ENCODE measurements at places on chromosomes 5 and 9.

- no peak for DNase-seq
These were observed 10.5 kb upstream of the NACC2 start for GRCh38 chr9:136105398-136106135.

GRCh38 chr9:124134526-124134925 is 123.0 kb downstream of the LHX2 start:
- no peak for DNase-seq

DNA sequence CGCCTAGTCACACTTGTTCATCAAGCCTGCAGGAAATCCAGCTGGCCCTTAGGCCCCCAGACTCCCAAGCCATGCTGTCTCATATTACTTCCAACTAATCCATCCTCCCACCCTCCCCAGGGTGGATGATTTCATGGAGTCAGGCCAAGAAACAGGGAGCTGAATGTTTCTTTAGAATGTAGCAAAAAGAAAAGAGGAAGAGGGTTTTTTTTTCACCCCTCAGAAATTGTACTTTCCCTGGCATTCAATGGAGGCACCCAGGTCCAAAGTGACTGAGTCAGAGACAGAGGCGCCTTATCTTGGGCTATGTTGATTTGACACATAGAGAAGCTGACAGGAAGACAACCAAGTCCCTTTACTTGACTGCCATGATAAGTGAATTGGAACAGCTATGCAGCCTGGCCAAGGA is 260.2 kb upstream of the NR4A3 start:
- no peak for DNase-seq

GRCh38 chr9:107102011-107102410 is 181.1 kb upstream of the RAD23B start:
- no peak for DNase-seq

- no peak for DNase-seq
These were observed 66.8 kb upstream of the IL17B start for GRCh38 chr5:149445739-149446369.

DNA sequence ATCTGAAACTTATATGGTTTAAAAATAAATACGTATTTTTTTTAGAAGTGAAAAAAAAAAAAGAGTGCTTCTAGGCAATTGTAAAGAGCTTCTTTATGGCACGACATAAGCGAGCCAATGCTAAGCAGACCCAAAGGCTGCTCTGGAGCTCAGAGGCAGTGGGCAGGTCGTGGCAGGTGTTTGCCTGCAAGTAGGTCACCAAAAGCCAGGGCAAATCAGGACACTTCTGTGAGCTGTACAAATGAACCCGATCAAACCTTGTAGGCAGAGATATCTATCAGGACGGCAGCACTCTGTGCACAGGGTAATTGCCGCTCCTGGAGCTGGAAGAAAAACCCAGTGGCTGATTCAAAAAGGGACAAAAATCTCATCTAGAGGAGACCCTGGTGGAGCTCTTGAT is 75.9 kb downstream of the IRX2 start:
- no peak for DNase-seq

- no peak for DNase-seq
These were observed 9.2 kb upstream of the TLX3 start for GRCh38 chr5:171299851-171300250.

- DNase-seq: no peak
These were observed 337.6 kb downstream of the BNC2 start for GRCh38 chr9:16532681-16533450.

DNA sequence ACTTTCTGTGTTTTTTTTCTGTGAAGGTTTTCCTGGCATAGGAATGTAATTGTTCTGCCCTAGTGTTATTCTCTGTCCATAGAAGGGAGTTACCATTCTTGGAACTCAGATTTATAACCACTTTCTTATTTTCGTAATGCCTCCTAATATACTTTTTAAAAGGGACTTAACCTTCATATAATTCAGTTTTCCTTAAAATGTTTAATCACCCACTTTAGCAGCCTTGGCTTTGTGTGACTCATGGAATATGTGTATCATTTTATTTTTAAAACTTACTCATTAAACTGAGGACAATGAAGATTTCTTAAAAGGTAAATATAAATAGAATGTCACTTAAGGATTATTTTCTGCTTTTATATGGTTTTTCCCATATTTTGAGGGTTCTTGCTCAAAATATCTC is 50.0 kb downstream of the RAI14 start:
- DNase-seq: no peak

GRCh38 chr5:133202066-133202665 is 150.4 kb downstream of the HSPA4 start:
- no peak for DNase-seq

DNA sequence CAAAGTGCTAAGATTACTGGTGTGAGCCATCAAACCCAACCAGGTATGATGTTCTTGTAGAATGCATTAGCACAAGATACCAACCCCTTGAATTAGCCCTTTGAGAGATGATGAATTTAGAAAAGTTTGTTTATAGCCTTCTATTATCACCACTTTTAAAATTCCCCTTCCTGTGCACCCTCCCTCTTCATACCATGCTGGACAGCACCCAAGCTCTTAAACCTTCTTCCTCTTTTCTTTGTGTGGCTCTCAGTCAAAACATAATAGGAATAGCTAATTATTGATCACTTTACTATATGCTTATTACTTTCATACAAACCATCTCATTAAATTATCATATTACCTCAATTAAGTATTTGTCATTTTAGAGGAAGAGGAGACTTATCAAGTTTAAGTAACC is 87.6 kb upstream of the TMED7 start:
- no peak for DNase-seq

DNA sequence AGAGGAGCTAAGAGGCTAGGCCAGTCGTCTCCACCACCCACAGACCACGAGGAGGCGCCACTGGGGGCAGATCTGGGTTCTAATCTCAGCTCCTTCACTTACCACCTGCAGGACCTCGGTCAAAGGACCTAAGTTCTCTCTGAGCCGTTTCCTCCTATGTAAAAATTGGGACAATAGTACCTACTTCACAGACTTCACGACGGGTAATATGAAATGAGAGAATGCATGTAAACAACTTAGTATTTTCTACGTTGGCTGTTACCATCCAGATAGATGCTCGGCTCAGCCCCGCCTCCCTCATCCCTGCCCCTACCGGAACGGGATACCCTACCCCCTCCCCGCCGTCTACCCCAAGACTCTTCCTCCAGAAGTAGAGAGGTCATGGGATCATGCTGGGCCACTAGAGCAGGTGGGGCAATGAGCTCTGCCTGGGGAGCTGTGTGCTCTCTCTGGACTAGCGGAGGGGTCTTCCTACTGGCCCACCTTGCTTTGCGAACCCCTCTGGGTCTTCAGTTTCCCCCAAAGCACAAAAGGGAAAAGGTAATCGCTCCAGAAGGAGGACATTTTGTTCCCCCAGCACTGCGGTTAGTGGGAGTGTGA is 541 bp downstream of the GNPDA1 start:
- DNase-seq: peak; percentile 34

DNA sequence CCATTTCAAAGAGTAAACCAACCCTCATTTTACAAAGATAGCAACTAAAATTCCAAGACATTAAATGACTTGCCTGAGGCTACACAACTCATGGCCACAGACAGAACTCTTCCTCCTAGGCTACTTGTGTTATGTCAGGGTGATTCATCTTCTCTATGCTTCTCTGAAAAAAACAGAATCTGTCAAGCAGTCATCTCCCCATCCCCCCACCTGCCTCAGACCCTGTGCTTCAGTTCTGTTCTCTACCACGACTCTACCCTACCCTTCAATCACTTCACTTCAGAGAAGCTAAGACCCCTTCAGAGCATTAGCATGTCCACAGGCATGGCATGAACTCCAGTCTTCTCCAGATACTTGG is 277.7 kb upstream of the PTGER4 start:
- no peak for DNase-seq

GRCh38 chr9:125423964-125424363 is 162.3 kb downstream of the GAPVD1 start:
- DNase-seq: no peak

DNA sequence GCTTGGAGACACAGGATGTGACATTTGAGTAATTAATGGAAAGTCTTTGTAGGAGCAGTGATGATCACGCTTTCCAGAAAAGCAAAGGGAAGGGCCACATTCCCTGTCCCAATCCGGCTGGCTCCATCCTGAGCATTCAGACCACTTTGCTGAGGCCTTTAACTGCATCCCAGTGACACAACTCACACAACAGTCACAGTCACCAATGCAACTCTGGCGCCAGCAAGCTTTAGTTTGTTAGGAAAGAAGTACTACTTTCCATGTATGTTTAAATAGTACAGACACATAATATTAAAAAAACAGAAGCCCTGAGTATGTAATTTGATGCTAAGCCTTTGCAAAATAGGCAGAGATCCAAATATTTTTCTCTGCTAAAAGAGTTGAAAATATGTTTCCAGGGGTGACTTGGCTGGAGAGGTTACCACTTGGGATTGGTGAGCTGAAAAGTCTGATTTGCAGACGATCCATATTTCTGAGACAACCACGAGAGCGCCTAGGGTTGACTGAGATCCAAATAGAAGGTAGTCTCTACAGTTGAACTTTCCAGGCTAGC is 31.7 kb upstream of the GAS1 start:
- DNase-seq: no peak

DNA sequence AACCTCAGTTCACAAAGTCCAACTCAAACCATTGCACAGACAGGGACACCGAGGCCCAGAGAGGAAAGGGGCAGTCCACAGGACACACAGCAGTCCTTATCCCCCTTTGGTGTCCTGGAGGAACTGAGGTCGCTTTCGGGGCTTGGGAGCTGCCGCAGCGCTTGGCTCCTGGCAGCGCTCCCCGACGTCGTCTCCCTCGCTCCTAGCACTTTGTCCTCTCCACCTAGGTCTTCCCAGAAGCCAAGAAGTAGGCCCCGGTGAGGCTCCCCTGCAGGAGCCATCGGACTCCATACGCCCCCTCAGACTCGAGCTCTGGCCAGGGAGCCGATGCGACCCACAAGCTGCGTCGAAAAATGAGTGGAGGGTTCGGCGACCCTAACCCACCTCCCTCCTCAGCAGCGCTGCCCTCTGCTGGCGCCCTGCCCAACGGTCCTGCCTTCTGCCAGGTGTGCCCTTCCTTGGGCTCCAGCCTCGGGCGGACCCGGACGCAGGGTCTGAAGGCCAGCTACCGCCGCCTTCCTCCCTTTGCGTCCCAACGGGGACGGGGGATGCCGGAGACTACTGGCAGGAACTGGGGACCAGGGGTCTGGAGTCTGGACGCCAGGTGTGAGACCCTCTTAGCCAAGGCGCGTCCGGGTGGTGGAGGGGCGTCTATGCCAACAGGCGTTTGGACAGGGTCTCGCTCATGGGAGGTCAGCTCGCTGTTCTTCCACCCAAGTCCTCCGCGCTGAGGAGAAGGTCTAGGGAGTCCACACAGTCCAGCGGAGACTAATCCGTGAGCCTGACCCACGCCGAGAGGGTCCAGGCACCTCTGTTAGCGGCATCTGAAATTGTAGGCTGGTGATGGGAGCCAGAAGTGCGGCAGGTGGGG is 2.1 kb upstream of the PRDM12 start:
- DNase-seq: no peak

- no peak for DNase-seq
These were observed 139.5 kb downstream of the STARD4 start for GRCh38 chr5:111372799-111373198.

DNA sequence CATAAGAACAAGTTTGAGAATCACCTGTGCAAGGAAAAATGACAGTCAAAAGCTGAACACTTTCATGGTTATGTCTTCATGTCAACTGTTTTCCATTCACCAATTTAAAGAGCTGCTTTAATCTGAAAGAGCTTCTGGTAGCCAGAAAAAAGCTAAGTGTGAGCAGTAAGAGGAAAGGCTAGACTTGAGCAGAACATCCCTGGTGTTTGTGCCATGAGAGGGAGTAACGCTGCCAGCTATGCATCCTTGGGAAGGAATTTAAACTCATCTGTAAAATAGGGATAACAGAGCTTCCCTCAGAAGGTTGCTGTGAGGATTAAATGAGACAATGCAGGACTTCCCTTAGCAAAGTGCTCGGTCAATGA is 193.7 kb downstream of the MAPKAP1 start:
- no peak for DNase-seq

DNA sequence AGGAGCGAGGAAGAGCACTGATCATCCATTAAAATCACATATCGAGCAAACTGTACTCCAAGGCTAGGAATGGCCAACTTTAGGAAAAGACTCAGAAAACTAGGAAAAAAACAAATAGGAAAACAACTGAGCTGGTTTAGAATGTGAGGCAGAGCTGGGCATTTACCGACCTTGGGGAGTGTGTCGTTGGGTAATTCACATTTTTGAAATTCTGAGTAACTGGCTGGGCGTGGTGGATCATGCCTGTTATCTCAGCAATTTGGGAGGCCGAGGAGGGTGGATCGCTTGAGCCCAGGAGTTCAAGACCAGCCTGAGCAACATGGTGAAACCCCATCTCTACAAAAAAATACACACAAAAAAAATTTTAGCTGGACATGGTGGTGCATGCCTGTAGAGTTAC is 70.1 kb downstream of the ZFAND5 start:
- DNase-seq: no peak

- DNase-seq: no peak
These were observed 1.3 kb downstream of the NOTCH1 start for GRCh38 chr9:136544548-136544963.

- DNase-seq: no peak
These were observed 89.4 kb upstream of the SLC12A2 start for GRCh38 chr5:127994087-127994660.

- no peak for DNase-seq
These were observed 275.5 kb downstream of the GLIS3 start for GRCh38 chr9:4024281-4024777.

DNA sequence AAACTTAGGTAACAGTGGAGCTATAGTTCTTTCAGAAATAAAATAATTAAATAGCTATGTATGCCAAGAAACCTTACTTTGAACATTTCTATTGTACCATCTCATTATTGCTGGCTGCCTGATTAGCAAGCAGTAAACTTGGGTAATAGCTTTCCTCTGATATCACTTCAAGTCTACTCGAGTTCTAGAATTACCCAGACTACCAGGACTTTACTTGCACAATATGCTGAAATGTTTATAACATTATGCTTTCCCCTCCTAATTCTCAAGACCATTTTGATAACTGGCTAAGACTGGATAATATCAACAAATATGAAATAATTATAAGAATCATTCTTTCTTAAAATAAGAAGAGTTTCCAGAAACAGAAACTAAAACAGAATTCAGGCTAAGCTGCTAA is 512.6 kb downstream of the RAB3C start:
- DNase-seq: no peak

DNA sequence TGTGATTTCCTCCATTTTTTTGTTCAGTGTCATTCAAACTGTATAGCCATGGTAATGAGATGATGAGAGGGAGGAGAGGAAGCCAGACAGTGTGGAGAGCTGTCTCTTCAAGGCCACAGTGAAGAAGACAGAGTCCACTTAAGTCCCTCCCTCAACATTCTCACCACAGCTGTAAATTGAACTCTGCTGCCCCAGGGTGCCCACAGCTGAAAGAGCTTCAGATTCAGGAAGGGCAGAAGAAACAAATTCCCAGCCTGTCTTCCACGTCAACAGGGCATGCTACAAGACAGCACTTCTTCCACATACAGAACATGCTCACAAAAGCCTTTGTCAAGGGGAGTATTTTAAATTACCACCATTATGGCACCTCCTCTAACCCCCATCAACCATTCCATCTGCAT is 100.4 kb downstream of the KLHL3 start:
- DNase-seq: no peak

- no peak for DNase-seq
These were observed 9.3 kb downstream of the PLPP7 start for GRCh38 chr9:131298816-131299215.

- no peak for DNase-seq
These were observed 267.5 kb downstream of the NR3C1 start for GRCh38 chr5:143135832-143136551.

GRCh38 chr5:143258559-143259253 is 144.8 kb downstream of the NR3C1 start:
- no peak for DNase-seq

All from HuH-7.5 (cell line).